MG63 (cell line): ENCODE measurements at places on chromosomes 3 and 15.

GRCh38 chr3:178100908-178101307 is 435.3 kb upstream of the KCNMB2 start:
- DNase-seq: no peak

- DNase-seq: no peak
Observed at GRCh38 chr15:94196531-94196930, 34.8 kb upstream of the MCTP2 start.

DNA sequence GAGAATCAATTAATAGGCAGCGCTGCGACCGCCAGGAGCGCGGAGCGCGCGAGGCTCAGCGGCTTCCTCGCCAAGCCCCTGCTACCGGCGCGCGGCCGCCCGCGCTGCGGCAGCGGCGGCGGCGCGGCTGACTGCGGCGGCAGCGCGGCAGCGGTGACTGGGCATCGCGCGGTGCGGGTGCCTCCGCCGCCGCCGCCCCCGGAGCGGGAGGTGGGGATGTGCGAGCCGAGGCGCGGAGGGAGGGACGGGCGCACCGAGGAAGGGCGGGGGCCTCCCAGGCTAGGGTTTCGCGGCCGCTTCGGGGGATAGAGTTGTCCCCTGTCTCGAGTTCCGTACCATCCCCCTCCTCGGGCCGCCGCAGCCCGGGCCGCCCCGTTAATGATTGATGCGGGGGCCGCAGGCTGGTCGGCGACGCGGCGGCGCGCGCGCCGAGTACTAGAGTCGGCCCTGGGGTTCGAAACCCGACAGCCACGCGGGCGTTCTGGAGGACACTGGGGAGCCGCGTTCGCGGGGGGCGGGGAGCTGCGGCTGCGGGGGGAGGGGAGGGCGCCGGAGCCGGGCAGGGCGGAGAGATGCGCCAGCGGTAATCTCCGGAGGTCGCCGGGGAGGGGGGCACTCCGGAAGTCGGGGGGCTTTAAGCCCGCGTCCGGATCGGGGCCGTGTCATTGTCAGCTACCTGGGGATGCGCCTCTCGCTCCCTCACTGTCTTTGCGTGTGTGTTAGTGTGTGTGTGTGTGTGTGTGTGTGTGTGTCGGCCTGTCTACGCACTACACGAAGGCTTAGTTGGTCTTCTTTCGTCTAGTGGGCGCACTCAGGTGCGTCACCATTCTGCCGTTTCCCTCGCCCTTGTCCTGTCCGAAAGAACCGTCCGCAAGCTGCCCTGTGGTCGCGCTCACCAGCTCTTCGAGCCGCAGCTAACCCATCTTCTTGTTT is at the start of gene PAQR9:
PAQR9 (minus strand) TSS at position 159 of the 933 bp plus-strand sequence. CDS start 338 bp downstream, outside the sequence.
- DNase-seq: peak; percentile 64

DNA sequence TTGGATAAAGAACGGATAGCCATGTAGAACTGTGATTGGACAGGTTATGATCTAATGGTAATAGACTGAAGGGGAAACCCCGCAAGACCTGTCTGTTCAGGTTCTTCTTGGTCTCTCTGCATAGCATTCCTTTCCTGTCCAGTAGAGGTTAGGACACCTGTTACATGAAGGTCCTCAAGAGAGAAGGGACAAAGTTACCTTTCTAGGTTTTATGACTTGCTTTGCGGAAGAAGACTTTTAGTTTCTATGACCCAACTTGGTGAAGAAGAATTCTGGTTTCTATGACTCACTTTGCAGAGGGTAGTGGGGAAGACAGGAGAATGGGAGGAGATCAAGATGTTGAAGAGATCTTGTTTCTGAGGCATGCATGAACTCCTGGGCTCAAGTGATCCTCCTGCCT is 97.9 kb upstream of the C3orf80 start:
- no peak for DNase-seq

GRCh38 chr15:33724321-33725036 is 243.8 kb upstream of the CHRM5 start:
- DNase-seq: no peak

GRCh38 chr3:193830791-193831191 is 237.8 kb downstream of the OPA1 start:
- DNase-seq: no peak

GRCh38 chr15:98714922-98715321 is 66.6 kb downstream of the IGF1R start:
- DNase-seq: no peak

GRCh38 chr3:15064299-15064834 is 748 bp downstream of the MRPS25 start:
- peak; percentile 8 for DNase-seq

GRCh38 chr3:101066711-101067129 is 73.5 kb upstream of the ABI3BP start:
- DNase-seq: peak; percentile 64

GRCh38 chr3:101466465-101467309 is 46.3 kb downstream of the SENP7 start:
- no peak for DNase-seq

- no peak for DNase-seq
Observed at GRCh38 chr3:150055332-150055731, 84.6 kb upstream of the PFN2 start.

GRCh38 chr15:27328186-27328585 is 357.2 kb downstream of the GABRG3 start:
- no peak for DNase-seq

DNA sequence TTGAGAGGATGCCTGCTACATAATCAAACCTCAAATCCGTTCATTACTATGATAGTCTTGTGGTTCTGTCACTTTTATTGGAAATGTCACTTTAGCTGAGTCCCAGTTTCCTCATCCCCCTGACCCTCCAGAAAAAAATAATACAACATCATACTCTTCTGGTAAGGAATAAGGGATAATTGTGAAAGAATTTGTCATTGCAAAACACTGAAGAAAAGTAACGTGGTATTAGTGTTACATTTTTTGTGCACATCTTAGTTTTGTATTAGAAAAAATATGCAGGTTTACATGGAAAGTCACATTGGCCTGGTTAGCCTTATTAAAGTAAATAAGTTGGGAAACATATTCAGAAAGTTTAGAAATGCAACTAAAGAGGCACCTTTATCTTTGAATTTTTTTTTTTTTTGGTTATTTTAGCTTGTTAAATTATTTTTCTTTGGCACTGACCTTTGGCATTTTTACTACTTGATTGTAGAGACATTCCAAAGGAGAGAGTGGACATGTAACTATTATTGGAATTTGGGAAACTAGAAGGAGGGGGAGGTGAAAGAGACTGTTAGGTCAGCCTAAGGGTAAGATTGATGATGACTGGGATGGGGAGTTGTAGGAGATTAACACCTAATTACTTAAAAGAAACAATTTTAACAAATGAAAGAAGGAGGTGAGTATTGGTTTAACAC is 462.2 kb upstream of the RARB start:
- no peak for DNase-seq

DNA sequence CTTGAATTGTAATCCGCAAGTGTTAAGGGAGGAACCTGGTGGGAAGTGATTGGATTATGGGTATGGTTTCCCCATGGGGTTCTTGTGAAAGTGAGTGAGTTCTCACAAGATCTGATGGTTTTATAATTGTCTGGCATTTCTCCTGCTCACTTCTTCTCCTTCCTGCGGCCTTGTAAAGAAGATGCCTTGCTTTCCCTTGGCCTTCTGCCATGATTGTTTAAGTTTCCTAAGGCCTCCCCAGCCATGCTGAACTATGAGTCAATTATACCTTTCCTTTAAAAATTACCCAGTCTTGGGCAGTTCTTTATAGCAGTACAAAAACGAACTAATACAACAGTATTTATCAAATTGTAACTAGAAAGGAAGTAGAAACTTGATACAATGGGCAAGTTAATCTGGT is 31.9 kb downstream of the IFT57 start:
- DNase-seq: no peak

- no peak for DNase-seq
Observed at GRCh38 chr15:85993116-85993515, 86.6 kb upstream of the AGBL1 start.

GRCh38 chr3:166446291-166446690 is 609.1 kb upstream of the BCHE start:
- DNase-seq: peak; percentile 51

DNA sequence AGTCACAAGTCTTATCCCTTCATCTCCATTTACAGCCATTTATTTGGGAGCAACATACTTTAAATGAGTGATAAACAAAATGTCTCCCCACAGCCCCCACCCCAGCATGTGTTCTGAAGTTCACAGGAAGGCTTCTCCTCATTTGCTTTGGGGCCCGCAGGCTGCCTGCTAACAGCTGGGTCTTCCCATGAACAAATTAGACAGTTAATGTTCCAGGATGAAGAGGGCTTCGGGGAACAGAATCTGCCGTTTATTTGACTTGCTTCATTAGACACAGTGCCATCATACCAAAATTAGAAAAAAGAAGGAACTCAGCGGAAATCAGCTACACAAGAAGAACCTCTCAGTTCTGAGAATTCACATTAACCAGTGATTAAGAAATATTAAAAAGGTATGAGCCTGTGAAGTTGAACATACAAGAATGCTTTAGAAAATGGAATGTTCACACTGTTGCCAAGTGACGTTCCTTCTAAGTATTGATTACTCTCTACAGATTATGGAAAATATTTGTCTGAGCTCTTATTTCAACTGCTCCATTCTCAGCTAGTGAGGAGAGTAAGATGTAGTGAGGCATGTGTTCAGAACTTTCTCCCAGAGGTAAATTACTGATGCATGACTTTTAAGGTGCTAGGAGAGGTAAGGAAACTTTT is 107.5 kb upstream of the THBS1 start:
- no peak for DNase-seq

- DNase-seq: no peak
Observed at GRCh38 chr15:63059573-63060216, 17.1 kb downstream of the TPM1 start.

GRCh38 chr15:77295446-77295845 is 124.5 kb downstream of the PEAK1 start:
- DNase-seq: no peak

- DNase-seq: no peak
Observed at GRCh38 chr3:151156618-151157216, 46.3 kb downstream of the GPR171 start.

- DNase-seq: no peak
Observed at GRCh38 chr15:51846066-51846462, 16.6 kb downstream of the TMOD3 start.

- no peak for DNase-seq
Observed at GRCh38 chr3:106014971-106015370, 146.2 kb upstream of the CBLB start.

DNA sequence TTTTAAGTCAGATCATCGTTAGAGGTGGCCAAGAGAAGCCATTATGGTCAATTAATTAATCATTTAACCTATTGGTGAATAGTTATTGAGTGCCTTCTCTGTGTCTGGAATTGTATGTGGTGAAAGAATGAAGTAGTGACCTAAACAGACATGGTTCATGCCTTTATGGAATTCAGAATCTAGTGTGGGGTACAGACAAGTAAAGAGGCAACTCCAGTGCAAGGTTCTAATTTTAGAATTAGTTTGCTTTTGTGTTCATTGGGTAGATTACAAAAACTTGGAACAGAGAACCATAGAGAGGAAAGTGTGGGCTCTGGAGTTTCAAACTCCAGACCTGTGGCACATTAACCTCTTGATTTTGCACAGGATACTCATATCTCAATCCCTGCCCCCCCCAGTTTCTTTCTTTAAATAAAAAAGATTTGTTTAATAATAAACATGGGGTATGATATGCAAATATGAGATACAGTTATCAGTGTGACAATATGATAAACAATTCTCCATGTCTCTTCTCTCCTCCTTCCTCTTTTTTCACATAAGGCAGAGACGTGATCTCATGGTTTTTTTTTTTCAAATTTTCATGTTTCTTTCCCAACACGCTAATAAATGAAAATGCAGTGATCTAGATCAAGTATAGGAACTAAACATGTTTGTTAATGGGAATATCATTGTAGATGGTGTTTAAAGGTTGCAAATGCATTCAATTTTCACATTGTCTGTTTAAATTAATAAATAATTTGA is 117.9 kb downstream of the MITF start:
- DNase-seq: no peak

DNA sequence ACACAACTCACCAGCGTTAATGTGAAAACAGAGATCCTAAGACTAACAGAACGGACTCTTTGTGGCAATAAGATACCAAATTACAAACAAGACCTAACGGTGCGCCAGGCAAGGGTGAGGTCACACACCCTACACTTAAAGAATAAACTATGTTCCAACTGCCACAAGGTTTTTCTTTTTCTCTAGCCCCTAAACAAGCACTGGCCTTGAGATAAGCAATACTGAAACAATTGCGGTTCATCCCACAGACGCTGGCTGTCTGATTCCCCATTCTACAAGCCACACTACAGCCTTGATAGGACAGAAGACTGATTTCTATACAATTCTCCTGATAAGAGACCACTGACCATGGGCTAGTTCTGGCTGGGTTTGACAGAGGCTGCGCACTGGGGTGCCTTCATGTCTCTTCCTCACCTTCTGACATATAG is 20.5 kb upstream of the LIMD1 start:
- no peak for DNase-seq

GRCh38 chr3:41464858-41465257 is 265.6 kb downstream of the CTNNB1 start:
- DNase-seq: no peak

DNA sequence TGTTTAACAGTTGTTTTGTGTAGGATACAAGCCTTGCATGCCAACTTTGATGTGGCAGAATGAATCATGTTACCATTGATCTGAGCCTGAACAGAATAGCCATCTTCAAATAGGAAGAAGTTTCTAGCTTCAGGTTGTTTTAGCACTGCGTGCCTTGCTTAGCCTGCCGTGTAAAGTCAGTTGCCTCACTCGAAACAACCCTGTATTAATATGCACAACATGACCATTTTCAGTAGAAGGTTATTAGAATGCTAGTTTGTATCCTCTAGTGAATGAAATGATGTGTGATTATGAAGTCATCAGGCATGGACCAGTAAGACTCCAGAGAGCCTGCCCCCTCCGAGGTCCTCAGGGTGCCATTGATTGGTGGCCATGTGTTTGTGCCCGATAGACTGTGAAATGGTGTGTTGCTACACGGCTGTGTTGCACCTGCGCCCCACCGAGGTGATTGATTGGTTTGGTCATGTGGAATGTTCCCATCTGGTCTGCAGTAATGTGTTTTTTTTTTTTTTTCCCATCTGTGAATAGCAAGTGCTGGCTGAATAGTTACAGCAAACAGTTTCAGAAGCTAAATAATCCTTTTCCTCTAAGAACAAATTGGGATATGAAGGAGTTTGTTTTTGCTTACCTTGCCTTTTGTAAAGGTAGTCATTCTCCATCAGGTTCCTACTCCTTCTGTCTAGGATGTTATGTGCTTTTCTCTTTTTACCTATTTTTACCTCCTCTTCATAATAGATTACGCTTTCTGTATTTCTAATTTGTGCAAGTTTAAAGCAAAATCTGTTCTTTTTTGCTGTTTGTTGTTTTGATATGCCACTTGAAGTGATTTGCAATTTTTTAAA is 214.9 kb downstream of the TCF12 start:
- DNase-seq: no peak
